ENCODE measurements at places on chromosomes 12 and 14.
A peak's percentile ranks its signal among the peaks of the same experiment; 100 is the strongest.

DNA sequence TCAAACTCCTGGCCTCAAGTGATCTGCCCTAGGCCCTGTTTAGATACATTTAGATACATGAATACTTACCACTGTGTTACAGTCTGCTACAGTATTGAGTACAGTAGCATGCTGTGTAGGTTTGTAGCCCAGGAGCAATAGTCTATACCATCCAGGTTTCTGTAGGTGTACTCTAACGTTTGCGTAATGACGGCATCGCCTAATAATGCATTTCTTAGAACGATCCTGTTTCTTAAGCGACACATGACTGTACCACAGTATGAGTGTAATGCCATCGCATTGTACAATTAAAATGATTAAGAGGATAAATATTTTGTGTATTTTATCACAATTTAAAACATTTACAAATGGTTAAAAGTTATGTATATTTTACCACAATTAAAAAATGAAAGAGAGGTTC, 18.9 kb downstream of the TMEM120B start:
- no peak for DNase-seq

- DNase-seq = no peak
Measured at GRCh38 chr12:105337391-105337790, 6.9 kb downstream of the C12orf75 start.

DNA sequence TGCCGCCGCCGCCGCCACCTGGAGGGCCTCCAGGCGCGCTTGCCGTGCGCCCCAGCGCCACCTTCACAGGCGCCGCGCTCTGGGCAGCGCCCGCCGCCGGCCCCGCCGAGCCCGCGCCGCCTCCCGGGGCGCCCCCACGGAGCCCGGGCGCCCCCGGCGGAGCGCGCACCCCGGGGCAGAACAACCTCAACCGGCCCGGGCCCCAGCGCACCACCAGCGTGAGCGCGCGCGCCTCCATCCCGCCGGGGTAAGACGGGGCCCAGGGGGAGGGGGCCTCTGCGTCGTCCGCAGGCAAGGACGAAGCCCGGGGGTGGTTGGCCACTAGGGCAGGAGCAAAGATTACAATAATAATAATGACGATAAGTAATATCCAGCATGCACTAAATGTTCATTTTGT, 21.3 kb downstream of the DTX1 start:
- DNase-seq = no peak

- no peak for DNase-seq
Measured at GRCh38 chr12:116299665-116300328, 22.3 kb upstream of the MED13L start.

DNA sequence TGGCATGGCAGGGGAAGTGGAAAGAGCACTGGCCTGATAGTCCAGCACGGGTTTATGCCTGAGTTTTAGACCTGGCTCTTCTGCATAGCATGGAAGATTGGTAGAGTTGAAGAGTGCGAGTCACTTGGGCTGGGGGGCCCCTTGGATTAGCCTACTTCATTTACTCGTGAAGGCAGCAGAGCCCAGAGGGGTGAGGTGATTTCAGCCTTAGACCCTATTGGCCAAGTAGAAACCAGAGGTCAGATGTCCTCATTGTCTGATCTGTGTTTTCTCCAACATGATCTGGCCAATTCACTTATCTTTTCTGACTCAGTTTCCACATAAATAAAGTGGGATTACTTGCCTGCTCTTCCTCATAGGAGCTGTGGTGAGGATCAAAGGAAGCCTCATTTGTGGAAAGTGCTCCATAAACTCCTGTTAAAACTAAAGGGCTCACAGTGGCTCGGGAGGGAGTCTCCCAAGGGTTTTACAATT, 1.9 kb downstream of the PLEKHG3 start:
- no peak for DNase-seq

- DNase-seq = no peak
Measured at GRCh38 chr12:12138203-12139154, 67.7 kb downstream of the BCL2L14 start.

DNA sequence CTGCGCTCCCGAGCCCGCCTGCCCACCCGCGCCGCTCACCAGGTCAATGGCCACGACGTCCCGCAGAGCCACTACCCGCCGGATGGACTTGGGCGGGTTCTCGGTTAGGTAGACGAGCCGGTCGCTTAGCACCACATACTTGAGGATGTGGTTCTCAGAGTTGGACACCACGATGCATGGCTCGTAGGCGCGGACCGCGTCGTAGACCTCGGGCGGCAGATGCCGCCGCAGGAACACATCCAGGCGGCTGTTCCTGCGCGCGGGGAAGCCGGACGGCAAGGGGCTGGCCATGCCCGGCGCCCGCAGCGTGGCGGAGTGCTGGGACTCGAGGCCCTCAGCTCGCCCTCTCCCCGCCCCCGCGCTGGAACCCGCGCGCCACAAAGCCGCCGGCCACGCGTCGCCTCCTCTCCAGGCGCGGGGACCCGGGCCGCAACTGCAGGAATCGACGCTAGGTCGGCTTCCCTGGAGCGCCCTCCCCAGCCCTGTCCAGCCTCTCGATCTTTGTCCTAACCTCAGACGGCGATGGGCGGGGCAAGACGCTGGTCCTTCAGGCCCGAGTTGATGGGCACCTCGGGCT, at the start of gene C12orf56:
Gene C12orf56, minus strand, starts transcription at position 484 of the 577 bp plus-strand sequence. Its CDS starts 193 bp downstream, at position 291.
- DNase-seq = no peak

DNA sequence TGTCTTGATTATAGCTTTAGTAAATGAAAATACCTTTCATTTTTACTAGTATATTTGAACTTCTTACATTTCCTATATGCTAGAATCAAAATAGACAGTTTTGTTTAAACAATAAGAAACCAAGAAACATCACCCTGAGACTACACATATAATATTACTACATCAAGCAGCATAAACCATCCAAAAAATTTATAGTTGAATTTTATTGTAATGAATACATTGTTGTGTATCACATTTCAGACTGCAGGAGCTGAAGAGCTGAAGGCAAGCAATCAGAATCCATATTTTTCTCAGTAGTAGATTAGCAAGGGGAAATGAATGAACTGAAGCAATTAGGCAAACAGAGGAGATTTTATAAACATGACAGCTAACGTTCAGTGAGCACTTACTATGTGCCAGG, 379.2 kb downstream of the BTG1 start:
- no peak for DNase-seq

DNA sequence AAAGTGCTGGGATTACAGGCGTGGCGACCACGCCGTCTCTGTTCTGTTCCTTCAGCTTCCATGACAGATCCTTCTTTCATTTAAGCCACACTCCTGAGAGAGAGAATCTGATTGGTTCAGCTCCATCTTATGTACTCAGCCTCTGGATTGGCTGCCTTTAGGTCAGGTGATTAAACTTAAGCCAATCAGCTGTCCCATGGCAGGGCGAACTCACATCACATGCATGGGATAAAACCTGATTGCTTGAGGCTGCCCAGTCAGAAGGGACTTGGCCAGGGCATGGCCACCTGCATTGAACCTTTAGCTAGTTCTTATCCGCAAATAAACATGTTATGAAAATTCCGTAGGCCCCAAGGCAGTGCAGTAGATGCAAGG, 274.2 kb downstream of the SUDS3 start:
- DNase-seq = no peak

DNA sequence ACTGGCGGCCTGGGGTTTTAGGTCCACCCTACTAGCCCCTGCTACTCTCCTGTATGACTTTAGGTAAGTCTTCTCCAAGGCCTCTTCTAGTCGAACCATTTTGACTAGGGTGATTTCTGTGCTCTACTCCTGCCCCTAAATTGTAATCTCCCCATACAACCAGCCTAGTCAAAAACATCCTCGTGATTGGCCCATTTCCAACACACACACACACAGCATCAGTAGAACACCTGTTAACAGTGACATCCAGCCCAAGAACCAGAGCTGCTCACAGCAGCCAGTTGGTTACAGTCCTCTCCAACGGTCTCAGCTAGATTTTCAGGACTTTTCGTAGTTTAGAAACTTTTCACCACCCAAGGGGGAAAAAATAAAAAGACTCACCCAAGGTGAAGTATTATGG, 30.9 kb downstream of the NT5DC3 start:
- DNase-seq = no peak

GRCh38 chr14:64095620-64096019, 198.6 kb downstream of the ESR2 start:
- DNase-seq = no peak

DNA sequence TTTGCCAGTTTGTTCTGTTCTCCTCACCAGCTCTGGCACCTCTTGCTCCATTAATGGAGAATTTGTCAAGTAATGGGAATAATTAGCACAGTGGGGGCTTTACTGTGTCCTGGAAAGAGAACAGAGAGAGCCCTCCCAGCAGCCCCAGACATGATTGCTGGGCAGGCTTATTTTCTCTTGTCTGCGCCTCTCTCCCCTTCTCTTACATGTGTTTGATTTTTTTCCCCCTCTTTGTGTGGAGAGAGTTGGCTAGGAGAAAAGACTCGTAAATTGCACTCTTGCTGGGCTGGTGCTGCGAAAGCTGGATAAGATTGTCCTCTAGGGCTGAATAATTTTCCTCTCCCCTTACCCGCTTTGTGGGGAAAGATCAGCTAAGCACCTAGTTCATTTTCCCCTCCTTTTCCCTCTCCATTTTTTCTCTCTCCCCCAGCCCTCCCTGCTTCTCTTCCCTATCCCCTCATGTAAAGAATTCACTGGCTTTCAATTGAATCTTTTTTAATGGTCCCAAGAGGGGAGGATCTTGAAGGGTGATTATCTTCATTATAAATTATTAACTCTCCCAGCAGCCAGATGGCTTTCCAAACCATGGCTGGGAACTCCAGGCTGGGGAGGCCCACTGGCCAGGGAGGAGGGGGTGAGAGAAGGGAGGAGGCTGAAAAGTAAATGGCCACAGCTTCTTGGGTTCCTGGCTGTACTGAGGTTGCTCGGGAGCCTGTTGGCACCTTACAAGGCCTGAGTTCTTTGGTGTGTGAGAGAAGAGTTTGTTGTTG, 62.2 kb downstream of the NRXN3 start:
- DNase-seq = no peak

GRCh38 chr12:32365473-32366064, 33.8 kb upstream of the FGD4 start:
- peak; percentile 25 for DNase-seq

DNA sequence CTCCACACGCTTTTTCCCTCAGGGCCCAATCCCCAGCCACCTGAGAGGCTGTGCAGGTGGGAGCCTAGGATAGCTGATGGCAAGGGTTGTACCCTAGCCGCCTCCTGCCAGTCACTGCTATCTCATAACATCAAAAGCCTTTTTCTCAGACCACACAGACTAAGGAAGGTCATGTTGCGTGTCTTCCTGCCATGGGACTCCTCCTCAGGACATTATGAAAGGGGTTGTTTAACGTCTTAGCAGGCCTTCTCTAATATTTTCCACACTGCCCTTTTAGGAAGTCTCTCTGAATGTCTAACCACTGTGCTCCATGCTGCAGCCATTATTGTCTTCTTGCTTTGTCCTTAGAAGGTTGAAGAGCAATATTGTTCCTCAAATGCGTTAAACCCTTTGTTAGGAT, 7.6 kb upstream of the SMUG1 start:
- DNase-seq = no peak

- peak; percentile 80 for DNase-seq
Measured at GRCh38 chr12:116803013-116803736, 65.1 kb downstream of the RNFT2 start.

GRCh38 chr12:96892104-96892503, 15.0 kb upstream of the NEDD1 start:
- no peak for DNase-seq

DNA sequence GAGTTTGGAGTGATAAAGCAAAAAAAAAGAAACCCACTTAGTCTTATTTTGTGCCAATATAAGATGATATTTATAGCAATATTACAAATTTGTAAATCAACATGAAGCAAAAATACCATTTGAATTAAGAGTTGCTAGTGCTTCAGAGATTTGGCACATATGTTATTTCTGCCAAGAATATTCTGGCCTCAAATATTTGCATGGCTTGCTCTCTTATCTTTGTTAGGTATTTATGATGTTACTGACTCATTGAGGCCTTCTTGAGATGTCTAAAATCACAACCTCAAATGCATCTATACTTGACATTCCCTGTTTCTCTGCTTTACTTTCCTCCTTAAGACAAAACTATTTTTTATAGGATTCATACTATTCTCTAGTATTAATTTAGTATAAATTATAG, 301.5 kb downstream of the NELL2 start:
- DNase-seq = no peak

DNA sequence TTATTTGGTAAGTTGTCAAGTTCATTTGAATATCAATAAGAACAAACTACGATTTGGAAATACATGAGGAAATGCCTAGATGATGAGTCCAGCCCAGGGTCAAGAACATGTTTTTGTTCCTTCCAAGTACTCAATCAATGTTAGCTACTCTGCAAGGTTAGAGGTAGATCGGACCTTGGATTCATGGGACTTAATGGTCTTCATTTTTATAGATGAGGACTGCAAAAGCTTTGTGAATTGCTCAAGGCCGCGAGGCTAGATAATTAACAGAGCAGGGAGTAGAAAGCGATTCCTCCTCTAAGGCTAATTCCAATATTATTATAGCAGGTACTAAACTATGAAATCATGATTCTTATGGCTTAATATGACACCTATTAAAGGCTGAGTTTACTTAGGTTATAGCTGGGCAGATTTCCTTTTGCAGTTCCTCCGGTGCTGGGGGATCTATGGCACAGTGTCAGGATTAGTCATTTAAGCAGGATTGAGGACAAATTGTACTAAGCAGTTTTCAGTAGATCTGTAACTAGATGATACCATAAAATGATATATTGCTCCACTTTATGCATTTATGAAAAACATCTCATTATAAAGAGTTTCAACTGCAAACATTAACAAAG, 19.8 kb downstream of the NR1H4 start:
- DNase-seq = no peak

GRCh38 chr12:105072888-105073488, 11.3 kb downstream of the ALDH1L2 start:
- no peak for DNase-seq

- DNase-seq = no peak
Measured at GRCh38 chr12:123250471-123251383, 17.5 kb downstream of the MTRFR start.

All from naive B cell (primary cell).